ENCODE measurements at places on chromosomes 11 and 22. TPM values are rescaled to one million over a fixed set of nuclear protein-coding genes. Genes with fewer than 3 reads are reported as not detected.

Gene MIAT
- 0.86 TPM for total RNA-seq

Gene TRPM5
- not detected for total RNA-seq

Gene ZP1
- not detected for total RNA-seq

Gene FAM83F
- total RNA-seq = not detected

Gene SAAL1
- 12.1 TPM for total RNA-seq

Data from myometrial cell (primary cell).